ENCODE measurements at places on chromosomes 5 and 9.

- DNase-seq = no peak
Measured at GRCh38 chr9:12853051-12853450, 78.2 kb downstream of the LURAP1L start.

DNA sequence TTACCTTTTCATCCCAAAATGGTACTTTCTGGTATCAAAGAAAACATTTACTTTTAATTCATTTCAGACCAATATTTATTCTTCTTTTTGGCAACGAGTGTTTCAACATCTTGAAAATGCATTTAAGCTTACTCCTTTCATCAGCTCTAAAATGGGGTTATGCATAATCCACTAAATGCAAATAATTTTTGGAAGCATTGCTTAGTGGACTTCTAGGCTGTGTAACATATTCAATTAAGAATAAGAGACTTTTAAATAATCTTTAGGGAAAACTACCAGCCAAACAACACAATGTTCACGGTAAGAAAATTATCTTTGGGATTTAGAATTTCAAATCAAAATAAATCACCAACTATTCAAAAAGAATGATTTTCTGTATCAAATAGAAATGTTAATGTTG is 118.2 kb downstream of the ADAMTS6 start:
- no peak for DNase-seq

GRCh38 chr5:65047948-65048690 is 279.4 kb downstream of the CWC27 start:
- no peak for DNase-seq

DNA sequence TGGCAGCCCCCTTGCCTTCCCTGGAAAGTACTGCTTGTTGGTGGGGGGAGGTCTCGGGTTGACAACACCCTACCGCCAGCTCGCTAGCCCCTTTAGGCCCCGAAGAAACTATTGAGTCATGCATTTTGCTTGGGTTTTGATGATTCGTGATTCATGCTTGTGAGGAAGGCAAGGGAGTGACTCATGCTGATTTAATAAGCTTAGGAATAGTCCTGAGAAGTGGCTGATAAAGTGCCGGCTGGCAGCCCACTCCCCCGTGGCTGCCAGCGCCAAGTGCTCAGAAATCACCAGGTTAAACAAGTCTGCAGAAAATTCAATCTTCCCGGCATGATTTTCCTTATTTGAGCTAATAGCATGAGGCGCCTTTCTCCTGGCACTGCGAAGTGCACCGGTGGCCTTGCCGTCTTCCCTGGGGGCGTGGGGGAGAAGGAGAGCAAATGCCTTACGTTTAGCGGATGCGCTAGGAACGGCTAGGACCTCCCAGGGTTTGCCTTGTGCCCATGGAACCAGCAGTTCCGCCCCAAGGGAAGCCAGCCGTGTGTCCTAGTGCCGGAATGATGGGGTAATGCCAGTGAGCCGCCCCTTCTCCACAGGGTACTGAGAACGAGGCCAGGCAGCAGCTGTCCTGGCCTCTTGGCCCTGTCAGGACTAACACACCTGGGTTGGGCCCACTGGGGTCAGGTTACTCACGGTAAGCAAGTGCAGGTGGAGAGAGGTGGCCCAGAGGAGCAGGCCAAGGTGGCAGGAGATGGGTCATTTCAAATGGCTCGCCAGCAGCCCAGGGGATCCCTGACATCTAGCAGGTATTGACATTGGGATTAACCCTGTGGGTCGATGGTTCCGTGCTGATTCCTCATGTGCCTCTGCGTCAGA is 151.9 kb downstream of the MACROH2A1 start:
- no peak for DNase-seq

GRCh38 chr9:125906144-125906543 is 159.0 kb downstream of the PBX3 start:
- no peak for DNase-seq

GRCh38 chr5:133723651-133724366 is 111.5 kb upstream of the FSTL4 start:
- DNase-seq = no peak

- no peak for DNase-seq
Measured at GRCh38 chr5:32135086-32135485, 39.0 kb downstream of the GOLPH3 start.

DNA sequence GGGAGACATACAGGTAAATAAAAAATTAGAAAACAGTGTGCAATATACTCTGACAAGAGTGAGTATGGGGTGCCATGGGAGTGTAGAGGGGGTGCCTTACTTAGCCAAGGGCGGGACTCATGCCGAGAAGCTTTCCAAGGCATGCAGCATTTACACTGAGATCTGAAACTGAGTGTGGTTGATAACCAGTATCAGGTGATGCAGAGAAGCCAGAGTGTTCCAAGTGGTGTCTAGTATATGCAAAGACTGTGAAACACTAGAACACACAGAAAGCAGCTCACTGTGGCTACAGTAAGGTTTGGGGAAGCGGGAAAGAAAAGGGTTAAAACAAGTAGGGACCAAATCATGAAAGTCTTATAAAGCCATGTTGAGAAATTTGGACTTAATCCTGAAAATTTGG is 30.5 kb upstream of the ERBIN start:
- no peak for DNase-seq

DNA sequence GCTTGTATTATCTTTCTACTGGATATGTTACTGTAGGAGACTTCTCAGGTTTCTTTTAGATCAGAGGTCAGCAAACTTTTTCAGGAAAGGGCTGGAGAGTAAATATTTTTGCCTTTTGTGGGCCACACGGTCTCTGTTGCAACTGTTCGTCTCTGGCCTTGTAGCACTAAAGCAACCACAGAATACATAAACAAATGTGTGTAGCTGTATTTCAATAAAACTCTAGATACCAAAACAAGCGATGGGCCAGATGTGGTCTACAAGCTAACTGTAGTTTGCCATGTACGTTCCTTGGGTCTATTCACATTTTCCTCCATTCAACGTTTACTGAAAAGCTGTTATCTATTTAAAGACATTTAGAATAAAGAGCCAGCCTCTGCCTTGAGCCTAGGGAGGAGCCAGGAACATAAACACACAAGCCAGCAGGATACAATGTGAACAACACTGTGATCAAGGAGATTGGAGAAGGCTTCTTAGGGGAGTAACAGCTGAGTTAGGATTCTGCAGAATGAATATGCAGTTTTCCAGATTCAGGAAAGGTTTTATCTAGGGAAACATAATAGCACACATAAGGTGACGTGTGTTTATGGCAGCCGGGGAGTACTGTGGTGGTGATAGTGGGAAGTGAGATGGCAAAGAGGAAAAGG is 33.0 kb upstream of the HOMER1 start:
- DNase-seq = no peak
